Body of pancreas (tissue), 4 donors: ENCODE measurements at places on chromosomes 5 and 9. TPM values are rescaled to one million over a fixed set of nuclear protein-coding genes. Genes with fewer than 3 reads are reported as not detected.

DNA sequence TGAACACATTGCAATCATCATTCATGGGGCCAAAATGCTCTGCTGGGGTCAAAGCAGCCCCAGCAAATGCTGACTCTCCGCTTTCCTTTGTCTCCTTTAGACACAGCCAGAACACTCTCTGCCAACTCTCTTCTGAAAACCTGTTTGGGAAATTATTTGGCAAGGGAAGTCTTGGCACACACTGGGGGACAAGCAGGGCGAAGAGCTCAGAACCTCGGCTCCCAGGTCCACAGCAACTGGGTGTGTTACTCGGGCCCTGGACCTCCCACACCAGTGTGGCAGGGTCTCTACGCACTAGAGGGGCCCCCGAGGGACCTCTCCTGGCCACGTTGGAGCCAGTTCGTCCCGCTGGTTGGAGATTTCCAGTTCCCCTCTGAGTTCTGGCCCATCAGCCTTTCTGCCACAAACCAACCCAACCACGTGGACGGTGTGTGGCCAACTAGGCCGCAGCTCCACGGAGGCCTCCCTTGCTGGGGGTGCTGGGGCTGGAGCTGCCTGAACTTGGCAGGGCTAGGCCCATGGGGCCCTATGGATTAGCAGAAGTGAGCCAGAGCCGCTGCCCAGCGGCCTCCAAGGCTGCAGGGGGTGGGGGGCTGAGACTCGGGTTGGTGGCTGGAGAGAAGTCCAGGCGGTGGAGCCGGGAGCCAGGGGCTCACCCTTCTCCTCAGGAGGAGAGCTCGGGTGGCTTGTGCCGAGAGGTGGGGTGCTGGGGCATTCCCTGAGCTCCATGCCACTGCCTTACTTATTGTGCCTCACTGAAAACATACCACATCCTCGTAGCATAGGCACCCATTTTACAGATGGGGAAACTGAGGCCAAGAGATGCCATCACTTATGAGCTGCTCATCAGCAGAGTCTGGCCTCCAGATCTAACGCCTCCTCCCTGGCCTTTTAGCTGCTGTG lies 46.8 kb upstream of the RNU6ATAC start:
- DNase-seq, result no peak

- no peak for DNase-seq
Observed at GRCh38 chr5:53038196-53038847, 49.2 kb downstream of the ITGA2 start.

- DNase-seq, result no peak
Observed at GRCh38 chr5:173625673-173626504, 9.4 kb upstream of the BOD1 start.

Gene MTAP
- total RNA-seq, result 10.9 TPM

- DNase-seq, result peak; percentile 13
Observed at GRCh38 chr5:2797160-2797559, 45.7 kb upstream of the IRX2 start.

GRCh38 chr5:127615916-127616315 lies 33.0 kb upstream of the CTXN3 start:
- DNase-seq, result no peak

DNA sequence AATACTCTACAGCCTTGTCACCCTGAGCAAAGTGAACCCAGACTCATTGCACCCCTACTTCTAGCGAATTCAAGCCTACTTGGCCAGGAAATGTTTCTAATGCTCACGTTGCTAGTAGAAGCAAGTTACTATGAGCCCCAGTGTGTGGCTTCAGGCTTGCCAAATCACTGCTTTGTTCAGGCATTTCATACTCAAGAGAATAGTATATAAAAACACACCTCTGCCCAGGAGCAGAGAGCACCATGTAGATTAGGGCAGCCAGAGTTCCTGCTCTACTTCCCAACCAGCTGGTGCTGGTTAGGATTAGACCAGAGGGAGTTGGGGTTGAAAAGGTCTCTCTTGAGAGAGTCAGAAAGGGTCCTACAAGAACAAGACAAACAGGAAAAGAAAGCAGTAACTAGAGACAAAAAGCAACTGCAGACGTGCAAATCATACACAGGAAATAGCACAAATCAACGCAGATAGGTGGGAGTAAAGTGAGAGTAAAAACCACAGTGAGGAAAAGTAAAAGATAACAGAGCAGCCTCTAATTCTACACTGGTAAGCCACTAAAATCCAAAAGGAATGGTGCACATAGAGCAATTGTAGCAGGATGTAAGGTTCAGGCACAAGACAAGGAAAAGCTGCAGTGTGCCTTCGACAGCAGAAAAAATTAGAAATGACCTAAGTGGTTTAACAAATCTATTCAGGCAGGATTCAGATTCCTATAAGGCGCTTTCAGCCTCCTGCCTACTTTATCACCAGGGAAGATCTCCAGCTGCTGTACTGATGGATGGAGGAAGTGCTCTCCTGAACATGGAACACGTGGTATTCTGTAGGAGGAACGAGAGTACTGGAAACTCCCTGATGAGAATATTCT lies 49.6 kb upstream of the KIF2A start:
- peak; percentile 87 for DNase-seq
